ENCODE measurements at places on chromosomes 3 and 15. TPM values are rescaled to one million over a fixed set of nuclear protein-coding genes. Genes with fewer than 3 reads are reported as not detected.
A peak's percentile ranks its signal among the peaks of the same experiment; 100 is the strongest.

DNA sequence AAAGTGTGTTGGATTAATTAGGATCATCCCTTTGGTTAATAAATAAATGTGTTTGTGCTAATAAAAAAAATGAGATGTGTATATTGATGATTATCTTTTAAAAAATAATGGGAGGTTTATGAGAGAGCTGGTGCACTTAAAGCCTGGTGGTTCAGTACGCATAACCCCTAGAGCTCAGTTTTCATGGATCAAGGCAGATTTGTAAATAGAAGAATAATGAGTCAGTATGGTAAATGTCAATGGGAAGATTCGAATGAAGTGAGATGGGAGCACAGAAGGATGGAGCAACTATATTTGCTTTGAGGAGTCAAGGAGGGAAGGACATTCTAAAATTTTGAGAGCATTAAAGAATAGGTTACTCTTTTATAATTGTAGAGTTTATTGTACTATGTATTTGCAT, 35.4 kb downstream of the AKAP13 start:
- no peak for DNase-seq

DNA sequence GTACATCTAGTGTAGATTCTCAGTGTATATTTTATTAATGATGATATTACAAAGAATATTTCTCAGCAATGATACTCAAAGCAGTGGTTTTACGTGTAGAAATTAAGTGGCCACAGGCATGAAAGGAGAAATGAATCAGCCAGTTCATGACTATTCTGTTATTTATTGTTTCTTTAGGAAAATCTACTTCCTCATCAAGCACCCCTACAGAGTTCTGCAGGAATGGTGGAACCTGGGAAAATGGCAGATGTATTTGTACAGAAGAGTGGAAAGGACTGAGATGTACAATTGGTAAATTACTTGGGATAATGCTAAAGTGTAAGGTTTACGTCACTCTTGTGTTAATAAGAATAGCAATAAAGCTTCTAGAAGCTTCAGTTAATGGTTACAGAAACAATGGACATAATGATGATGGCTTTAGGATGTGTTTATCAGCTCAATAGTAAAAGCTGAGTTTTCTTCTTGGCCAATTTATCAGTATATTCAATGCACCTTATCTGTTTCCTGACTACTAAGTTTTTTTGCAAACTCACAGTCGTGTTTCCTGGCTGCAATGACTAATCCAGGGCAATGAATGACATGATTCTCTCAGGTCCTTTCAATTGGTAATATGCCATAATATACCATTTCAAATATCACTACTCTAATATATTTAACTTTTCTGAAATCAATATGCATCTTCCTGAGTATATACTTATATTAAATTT, 20.2 kb downstream of the ADGRG7 start:
- DNase-seq = no peak

DNA sequence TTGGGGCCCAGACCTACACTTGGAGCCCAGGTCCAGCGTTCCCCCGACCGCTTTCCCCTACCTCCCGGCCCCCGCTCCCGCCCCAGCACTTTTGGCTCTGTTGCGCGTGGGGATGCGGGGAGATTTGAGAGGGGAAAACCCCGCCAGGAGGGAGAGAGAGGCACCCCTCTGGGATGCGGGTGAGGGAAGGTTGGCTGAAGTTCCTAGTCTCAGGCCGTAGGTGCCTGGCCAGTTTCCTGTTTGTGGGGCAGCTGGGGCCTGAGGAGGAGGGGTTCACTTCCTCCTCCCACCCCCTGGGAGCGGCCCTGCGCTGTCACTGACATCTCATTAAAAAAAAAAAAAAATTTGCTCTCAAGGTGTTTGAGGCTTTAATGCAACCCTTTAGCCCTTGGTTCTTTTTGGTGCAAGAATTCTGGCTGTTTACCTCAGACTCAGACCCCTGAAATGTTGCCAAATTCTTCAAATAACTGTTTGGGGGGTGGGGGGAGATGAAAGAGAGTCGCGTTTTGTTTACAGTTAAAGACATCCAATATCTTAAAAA, 2.6 kb downstream of the FAM43A start:
- no peak for DNase-seq

The FGF7 gene
- not detected for total RNA-seq

The ST3GAL6 gene
- 0.62 TPM for total RNA-seq

GRCh38 chr3:157487339-157487738, 15.9 kb downstream of the VEPH1 start:
- no peak for DNase-seq

DNA sequence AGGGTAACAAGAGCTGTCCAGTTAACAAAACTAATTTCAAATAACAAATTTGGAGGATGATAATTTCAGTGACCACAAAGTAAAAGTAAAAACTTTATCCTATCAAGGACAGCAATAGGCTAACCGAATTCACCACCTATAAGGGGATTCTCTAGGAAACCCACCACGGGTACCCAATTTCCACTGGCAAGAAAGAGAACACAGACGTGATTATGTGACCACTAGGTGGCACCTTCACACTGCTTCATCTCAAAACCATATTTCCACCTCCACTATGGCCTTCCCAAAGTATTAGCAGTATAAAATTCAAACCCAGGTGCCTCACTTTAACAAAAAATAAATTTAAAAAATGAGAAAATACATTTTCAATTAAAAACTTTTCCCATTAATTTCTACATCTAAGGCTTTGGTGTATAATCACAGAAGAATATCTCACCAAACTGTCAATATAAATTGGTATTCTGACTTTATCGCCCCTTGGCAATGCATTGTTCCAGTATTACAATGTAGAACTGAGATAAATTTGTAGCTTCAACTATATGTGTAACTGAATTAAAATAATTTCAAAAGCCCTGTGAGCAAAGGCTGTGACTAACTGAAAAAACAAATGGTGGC, 96.5 kb downstream of the FSIP1 start:
- no peak for DNase-seq

The VGLL4 gene
- total RNA-seq = 37.8 TPM

GRCh38 chr3:154625756-154626155, 195.8 kb upstream of the GPR149 start:
- no peak for DNase-seq

DNA sequence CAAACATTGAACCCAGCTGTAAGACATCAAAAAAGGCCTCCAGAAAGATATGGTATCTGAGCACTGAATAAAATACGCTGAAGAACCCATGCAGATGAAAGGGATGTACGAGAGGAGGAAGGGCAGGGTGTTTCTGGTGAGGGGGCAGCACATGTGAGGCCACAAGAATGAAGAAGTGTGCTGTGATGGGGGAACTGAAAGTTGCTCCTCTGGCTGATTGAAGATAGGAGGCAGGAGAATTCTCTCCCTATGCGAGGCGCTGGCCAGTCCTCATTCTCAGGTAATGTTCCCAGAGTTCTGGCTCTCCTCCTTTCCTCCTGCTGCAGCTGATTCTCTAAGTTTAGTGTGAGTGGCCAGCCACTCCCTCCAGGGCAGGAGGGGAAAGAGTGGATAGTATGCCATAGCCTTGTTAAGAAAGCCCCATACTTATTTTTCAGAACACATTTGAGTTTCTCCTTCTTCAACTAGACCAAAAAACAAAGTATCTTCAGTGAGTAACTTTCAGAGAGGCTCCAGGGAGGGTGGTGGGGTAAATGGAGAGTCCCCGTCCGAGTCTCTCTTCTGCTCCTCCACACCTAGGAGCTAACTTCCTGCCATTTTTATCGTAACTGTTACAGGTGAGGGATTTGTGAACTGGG, 26.9 kb upstream of the MYO1E start:
- DNase-seq = no peak

DNA sequence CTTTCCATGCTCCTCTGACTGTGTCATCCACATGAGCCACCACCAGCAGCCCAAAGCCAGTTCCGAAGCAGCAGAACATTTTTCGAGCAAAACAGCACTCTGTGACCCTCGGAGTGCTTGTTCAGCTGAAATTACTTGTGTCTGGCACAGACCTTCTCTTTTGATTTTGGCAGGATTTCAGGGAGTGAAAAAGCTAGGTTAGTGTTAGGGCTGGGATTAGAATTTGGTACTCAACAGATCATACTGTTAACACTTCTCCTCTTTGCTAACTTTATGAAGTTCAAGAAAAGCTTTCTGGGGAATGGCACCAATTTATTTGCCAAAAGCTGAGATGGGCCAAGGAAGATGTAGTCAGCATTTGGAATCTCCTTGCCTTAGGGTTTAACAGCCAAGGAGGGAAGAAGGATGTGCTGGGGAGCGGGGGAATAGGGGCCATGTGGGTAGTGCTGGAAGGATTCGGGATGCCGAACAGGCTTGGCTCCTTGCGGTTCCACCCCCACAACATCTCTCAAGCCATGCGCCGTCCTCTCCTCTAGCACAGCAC, 55.1 kb upstream of the TRA2B start:
- DNase-seq = no peak

The IL5RA gene
- total RNA-seq = 0.64 TPM

The ABCC5 gene
- total RNA-seq = 25.1 TPM

GRCh38 chr3:78274475-78275065, 1234.7 kb downstream of the ROBO2 start:
- no peak for DNase-seq

- no peak for DNase-seq
Observed at GRCh38 chr3:193863657-193864357, 270.8 kb downstream of the OPA1 start.

The MYO5C gene
- 1.9 TPM for total RNA-seq

- no peak for DNase-seq
Observed at GRCh38 chr15:71939981-71940588, 129.7 kb downstream of the NR2E3 start.

GRCh38 chr3:186953011-186953487, 22.7 kb downstream of the ST6GAL1 start:
- no peak for DNase-seq

GRCh38 chr3:176867681-176868663, 329.3 kb downstream of the TBL1XR1 start:
- DNase-seq = no peak

The KNG1 gene
- total RNA-seq = not detected

GRCh38 chr15:23857028-23857641, 170.0 kb upstream of the NDN start:
- DNase-seq = no peak

The EIF4E3 gene
- total RNA-seq = 63.6 TPM

The ISL2 gene
- not detected for total RNA-seq

GRCh38 chr15:88337993-88338392, 81.5 kb upstream of the NTRK3 start:
- no peak for DNase-seq

- no peak for DNase-seq
Observed at GRCh38 chr15:26013981-26014380, 150.9 kb upstream of the ATP10A start.

DNA sequence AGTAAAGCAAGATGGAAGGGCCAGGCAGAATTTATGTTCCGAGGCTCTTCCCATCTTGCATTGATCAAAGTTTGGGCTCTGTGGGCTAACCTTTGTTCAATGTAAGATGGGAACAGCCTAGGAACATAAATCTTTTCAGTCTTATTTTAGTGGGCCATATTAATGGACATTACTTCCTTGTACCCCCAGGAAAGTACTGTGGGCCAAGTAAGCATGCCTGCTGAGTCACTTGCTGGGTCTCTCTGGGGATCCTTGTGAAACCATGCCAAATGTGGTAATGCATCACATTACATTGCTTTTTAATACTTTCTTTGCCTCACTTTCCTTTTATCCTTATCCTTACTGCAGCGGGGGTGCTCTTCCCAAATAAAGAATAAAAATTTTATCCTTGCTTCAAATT, 349.5 kb upstream of the POU1F1 start:
- no peak for DNase-seq

DNA sequence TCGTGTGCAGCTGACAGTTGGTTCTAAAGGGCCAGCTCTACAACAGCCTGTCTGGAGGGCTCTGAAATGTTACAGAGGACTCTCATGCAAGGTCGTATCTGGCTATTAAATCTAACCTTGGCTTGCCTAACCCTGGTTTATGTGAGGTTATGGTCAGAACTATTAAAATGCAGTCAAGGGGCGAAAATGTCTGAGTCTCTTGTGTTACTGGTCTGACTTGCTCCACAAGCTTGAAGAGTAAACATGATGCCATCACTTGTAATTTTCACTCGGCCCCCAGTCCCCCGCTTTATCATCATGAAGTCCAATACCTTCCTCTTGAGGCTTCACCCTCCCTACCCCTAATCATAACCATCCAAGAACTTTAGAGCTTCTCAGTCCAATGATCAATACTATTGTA, 9.4 kb downstream of the ENTPD3 start:
- no peak for DNase-seq

GRCh38 chr3:38397320-38397719, 50.7 kb downstream of the XYLB start:
- peak; percentile 55 for DNase-seq

- no peak for DNase-seq
Observed at GRCh38 chr3:117695321-117695720, 985.7 kb downstream of the TUSC7 start.

DNA sequence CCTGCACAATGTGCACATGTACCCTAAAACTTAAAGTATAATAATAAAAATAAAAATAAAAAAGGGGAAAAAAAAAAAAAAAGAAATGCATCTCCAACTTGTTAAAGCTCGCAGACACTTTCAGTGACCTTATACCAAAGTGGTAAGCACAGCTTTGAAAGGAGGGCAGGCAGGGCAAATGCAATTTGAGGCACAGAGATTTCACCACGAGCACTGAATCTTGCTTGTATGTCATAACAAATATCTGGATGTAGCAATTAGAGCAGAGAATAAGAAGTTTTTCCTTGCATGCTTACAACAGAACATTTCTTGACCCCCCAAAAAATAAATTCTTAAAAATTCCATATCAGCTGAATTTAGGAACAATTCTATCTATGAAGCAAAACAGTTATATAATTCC, 66.5 kb downstream of the FBN1 start:
- DNase-seq = no peak

- DNase-seq = no peak
Observed at GRCh38 chr15:100430411-100430810, 88.6 kb upstream of the ADAMTS17 start.

DNA sequence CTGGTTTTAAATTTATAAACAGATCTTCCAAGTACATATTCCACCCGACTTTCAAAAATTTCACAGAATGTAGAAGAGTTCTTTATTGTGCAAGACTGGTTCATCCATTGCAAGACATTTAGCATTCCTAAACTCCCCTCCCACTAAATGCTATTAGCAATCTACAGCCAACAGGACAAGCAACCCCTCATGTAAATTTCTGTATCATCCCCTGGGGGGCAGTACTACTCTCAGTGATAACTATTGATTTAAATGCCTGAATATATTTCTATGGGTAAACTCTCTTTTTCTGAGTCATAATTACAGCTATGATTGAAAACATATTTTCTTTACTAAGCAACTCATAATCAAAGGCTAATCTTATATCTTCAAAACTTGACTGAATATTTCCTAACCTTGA, 10.7 kb upstream of the SLC15A2 start:
- DNase-seq = no peak

DNA sequence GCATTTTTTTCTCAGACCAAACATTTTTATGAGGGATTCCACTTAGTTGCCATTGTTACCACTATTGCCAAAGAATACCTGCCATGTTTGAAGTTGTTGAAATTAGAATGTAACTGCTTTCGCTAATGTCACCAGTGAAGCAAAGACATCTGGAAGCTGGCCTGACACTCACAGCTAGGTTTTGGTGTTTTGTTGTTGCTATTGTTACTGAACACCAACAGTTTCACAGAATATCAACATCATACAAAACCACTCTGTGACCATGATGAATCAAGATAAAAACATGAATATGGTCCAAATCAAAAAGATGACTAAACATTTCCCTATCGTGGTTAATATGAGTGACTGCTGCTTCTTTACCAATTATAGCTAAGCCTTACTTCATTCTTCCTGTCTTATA, 6.9 kb upstream of the CFAP20DC start:
- no peak for DNase-seq
